ENCODE measurements at places on chromosomes 2 and 18.
A peak's percentile ranks its signal among the peaks of the same experiment; 100 is the strongest.

- no peak for DNase-seq
Measured at GRCh38 chr2:146123256-146123655, 1603.3 kb upstream of the ZEB2 start.

GRCh38 chr2:59936048-59936447 lies 617.4 kb downstream of the BCL11A start:
- no peak for DNase-seq

- DNase-seq, result no peak
Measured at GRCh38 chr2:153268941-153269461, 209.6 kb downstream of the RPRM start.

GRCh38 chr2:63424329-63425078 lies 163.8 kb downstream of the WDPCP start:
- DNase-seq, result peak; percentile 5

- no peak for DNase-seq
Measured at GRCh38 chr2:37769551-37769950, 98.1 kb upstream of the CDC42EP3 start.

- no peak for DNase-seq
Measured at GRCh38 chr2:79114797-79115494, 5.3 kb upstream of the REG1A start.

- DNase-seq, result no peak
Measured at GRCh38 chr18:61827591-61827990, 65.2 kb downstream of the RNF152 start.

DNA sequence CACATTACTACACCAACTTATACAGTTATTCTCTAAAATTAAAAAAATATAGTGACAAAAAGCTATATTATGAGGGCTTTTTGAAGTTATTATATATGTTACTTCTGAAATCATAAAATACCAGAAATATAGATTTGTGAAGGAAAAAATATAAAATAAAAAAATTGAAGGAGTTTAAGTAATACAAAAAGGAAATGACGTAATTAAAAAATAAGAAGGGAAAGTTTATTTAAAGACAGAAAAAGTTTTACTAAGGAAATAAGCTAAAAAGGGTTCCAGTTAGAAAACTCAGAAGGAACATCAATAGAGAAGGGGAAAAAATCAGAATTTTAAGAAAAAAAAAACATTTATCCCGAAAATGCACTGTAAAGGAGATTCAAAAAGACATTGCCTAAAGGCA lies 697.1 kb downstream of the MBD2 start:
- DNase-seq, result no peak

DNA sequence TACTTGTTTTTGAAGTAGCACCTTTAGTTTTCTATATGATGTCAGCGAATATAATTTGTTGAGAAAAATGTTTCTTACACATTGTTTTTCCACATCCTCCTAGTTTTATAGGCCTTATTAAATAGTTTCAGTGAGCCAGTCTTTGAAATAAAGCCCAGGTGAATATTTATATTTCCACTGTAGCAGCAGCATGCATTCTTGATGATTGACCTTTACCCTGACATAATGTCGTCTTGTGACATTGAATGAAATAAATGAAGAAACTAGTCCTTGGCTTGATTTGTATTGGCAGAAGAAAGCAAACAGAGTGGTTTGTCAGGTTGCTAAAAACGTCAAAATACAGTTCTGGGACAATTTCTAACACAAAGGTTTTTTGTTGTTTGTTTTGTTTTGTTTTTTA lies 84.4 kb downstream of the EHBP1 start:
- DNase-seq, result no peak
